HCEC 1CT (cell line): ENCODE measurements at places on chromosomes 7 and 10.

DNA sequence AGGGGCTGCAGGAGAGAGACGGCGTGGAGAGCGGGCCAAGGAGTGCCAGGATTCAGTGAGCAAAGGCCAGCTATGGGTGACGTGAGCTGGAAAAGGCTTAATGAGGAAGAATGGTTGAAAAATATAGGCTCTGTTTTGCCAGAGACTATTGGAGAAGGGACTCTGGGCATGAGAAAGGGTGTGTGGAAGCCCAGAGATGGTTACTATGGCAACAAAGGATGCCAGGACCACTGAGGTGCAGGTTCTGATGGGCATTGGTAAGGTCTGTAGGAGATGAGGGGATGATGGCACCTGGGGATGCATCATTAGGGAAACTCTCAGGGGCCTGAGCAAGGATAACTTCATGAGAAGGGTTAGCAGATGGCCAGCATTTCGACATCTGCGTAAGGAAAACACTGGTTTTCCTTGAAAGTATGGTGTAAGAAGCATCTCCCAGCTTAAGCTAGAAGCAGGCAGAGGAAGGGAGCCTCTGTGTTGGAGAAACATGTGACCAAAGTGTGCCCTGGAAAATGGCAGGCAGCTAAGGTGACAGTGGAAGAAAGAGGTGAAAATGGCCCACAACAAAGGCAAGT, 21.6 kb upstream of the FAM180A start:
- peak; percentile 60 for DNase-seq

DNA sequence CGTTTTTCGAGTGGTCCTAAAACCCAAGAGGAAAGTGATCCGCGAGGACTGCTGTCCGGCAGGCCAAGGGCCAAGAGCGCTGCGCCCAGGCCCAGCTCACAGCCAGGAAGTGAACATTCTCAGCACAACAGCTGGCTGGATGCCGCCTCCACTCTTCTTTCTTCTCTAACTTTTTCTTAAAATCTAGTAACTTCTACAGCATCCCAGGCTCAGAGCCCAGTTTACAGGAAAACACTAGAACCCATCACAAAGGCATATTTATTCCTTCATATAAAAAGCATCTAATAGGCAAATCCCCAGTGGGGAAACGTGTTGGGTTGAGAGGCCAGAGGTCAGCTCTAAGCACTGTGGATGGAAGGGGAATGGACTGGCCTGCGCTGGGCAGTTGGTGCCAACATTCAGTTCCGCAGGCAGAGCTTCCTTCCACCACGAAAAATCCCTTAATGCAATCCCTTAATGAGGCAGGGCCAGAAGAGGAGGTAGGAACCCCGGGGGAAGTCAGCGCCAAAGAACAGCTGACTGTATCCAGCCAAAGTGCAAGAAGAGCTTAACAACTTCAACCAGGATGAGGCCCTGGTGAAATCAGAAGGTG, 74.8 kb downstream of the ZRANB1 start:
- DNase-seq = no peak

GRCh38 chr7:159027056-159027788, 117.4 kb downstream of the VIPR2 start:
- no peak for DNase-seq

DNA sequence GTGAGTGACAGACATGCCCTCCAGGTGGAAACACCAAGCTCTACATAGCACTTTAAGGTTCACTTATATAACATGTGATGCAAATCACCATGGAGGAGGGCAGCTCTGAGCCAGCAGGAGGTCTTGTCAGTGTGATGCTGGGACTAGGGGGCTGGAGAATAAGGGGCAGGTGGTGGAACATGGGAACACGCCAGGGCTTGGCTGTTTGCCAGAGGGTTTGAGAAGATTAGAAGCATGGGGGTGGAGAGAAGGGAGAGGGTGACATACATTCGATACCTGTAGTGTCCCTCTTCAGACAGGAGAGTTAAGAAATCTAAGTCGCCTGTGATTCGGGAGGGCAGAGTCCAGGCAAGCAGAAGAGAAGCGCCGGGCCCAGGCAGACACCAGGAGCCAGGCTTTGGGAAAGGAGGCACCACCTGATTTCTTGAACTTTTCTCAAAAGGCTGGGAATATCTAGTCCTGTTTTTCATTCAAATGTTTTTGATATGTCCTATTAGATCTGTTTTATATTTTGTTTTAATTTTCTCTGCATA, 16.9 kb upstream of the LAMB4 start:
- no peak for DNase-seq

DNA sequence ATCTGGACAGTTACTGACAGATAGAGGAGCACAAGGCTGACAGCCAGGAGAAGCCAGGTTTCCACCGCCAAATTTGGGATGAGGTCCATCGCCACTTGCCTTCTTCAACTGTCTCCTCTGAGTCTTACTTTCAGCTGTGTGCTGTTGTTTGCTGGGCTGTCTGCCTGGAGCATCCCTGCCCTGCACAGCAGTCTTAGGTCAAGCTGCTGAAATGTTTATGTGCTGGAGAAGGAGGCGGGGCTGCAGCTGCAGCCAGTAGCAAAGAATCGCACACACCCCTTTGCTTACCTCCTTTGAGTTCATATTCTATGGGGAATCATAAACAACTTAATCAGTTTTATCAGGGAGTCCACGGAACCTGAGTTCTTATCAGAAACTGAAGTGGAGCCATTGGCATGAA, 20.1 kb upstream of the CYP3A5 start:
- no peak for DNase-seq

- DNase-seq = no peak
Observed at GRCh38 chr10:71522442-71523144, 125.9 kb downstream of the CDH23 start.

GRCh38 chr7:84161398-84161797, 33.2 kb downstream of the SEMA3A start:
- DNase-seq = no peak

DNA sequence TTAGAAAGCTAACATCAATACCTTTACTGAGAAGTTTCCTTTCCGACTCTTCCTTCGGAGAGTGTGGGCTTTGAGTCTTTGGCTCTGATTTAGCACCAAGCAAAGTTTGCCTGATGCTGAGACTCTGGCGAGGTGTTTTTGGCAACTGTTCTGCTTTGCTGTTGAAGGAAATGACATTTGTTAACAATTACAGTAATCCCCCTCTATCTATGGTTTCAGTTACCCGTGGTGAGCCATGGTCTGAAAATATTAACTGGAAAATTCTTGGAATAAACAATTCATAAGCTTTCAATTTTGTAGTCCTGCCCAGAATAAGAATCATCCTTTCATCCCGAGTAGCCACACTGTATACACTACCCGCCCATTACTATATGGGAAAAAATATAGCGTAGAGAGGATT, 126.3 kb downstream of the ARHGAP21 start:
- DNase-seq = no peak

- DNase-seq = no peak
Observed at GRCh38 chr7:34727464-34727995, 69.5 kb downstream of the NPSR1 start.
